ENCODE measurements at places on chromosomes 13 and 19.

DNA sequence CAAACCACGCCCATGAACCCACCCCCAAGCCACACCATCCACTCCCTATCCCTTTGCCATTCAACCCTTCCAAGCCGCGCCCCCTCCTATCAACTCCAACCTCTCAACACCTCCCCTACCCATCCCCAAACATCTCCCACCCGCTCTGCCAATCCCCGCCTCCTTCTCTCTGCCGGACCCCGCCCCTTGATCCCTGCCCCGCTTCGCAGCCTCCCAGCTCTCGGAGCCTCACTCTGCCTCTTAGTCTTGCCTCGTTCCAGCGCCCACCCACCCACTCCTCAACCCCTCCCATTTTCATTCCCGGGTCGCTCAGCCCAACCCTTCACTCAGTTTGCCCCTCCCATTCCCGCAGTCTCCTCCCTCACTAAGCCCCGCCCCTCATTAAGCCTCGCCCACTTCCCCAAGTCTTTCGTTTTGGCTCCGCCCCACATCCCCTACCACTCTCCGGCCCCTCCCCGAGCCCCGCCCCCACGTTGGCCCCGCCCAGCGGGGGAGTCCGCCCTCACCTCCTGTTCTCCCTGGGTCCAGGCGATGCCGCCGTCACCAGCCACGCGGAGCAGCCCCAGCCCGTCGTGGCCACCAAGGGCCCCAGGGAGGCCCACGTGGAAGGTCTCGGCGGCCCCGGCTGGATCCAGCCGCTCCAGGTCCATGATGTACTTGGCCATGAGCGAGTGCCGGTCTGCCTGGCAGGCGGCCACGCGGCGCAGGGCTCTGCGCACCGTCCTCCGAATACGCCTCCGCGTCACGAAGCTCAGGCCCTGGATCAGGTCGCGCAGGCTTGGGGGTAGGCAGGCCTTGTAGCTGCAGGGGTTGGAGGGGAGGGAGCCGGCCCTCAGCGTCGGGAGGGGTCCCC is 5.7 kb downstream of the JAK3 start:
- no peak for DNase-seq

GRCh38 chr13:73286177-73286576 is 227.4 kb downstream of the KLF5 start:
- DNase-seq = no peak

DNA sequence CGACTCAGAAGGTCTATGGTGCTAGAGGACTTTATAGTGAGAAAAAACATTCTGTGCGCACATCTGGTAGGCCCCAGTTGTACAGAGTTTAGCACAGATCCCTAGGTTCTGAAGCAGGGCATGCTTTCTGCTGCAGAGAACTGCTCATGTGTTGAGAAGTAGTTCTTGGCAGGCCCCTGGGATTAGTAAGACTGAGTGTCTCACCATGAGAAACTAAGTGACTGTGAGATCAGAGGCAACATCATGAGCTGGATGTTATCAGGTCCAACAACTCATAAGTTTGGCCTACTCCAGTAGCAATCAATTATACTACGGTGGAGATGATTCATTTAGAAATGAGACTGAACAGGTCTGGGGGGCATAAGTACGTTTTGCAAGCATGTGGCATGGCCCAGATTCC is 507.4 kb upstream of the KLF12 start:
- no peak for DNase-seq

GRCh38 chr13:113157206-113157928 is 1.1 kb upstream of the PROZ start:
- DNase-seq = no peak

GRCh38 chr13:51000571-51001260 is 91.1 kb downstream of the RNASEH2B start:
- DNase-seq = no peak

DNA sequence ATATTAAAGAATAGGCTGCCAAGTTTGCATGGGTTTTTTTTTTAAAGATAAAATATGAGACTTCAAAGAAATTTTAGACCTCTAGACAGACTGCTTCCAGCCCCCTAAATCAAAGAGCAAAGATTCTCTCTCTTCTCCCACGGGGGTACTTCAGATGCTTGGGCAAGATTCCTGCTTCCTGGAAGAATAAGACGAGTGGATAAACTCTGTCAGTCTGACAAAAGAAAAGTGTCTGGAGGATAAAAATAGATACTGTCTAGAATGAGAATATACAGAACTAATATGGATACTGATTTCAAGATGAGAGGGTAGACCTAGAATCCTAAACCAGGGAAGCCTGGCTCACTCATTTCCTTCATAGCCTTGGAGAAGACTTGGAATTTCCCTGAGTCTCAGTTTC is 435.1 kb downstream of the FOXO1 start:
- DNase-seq = no peak

DNA sequence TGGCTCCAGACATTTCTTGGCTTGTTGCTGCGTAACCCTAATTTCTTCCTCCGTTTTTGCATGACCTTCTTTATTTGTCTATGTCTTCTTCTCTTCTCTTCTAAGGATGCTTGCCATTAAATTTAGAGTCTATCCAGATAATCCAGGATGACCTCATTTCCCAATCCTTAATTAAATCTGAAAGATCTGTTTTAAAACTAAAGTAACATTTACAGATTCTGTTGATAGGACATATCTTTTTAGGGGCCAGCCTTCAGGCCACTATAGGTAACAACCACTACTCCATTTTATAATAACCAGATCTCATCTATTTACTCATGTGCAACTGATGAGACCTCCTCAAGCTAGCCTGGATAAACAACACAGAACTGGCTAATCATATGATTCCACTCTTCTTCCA is 490.5 kb upstream of the SLC10A2 start:
- no peak for DNase-seq

GRCh38 chr13:84834201-84834600 is 951.9 kb upstream of the SLITRK1 start:
- no peak for DNase-seq

- no peak for DNase-seq
These were observed 2.8 kb upstream of the SLC7A1 start for GRCh38 chr13:29598321-29598720.

GRCh38 chr13:30125422-30126073 is 181.8 kb downstream of the KATNAL1 start:
- no peak for DNase-seq

- DNase-seq = no peak
These were observed 500.1 kb upstream of the HTR2A start for GRCh38 chr13:47396915-47397314.

- no peak for DNase-seq
These were observed 36.2 kb downstream of the C13orf46 start for GRCh38 chr13:113937527-113938180.

GRCh38 chr13:44331912-44332851 is 41.4 kb upstream of the SERP2 start:
- no peak for DNase-seq

- DNase-seq = no peak
These were observed 173.3 kb downstream of the COL4A1 start for GRCh38 chr13:110133425-110134235.

- no peak for DNase-seq
These were observed 8.3 kb downstream of the RYR1 start for GRCh38 chr19:38441657-38442348.

GRCh38 chr13:48885027-48885395 is 90.7 kb upstream of the FNDC3A start:
- no peak for DNase-seq

DNA sequence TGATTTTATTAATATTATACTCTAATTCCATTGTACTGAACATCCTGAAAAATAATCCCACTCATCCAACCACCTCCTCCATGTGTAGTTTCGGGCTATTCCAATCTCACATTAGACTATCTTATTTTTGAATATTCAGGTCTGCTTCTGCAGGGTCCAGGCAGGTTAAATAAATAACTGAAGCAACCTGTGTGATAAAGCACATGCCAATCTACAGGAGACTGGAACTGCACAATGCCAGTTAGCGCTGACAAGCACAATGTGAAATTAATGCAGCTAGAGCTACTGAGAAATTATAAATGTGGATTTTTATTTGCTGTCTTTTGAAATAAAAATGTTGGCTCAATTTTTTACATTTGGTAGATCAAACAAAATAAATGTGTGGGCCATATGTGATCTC is 540.1 kb upstream of the ATXN8OS start:
- no peak for DNase-seq

DNA sequence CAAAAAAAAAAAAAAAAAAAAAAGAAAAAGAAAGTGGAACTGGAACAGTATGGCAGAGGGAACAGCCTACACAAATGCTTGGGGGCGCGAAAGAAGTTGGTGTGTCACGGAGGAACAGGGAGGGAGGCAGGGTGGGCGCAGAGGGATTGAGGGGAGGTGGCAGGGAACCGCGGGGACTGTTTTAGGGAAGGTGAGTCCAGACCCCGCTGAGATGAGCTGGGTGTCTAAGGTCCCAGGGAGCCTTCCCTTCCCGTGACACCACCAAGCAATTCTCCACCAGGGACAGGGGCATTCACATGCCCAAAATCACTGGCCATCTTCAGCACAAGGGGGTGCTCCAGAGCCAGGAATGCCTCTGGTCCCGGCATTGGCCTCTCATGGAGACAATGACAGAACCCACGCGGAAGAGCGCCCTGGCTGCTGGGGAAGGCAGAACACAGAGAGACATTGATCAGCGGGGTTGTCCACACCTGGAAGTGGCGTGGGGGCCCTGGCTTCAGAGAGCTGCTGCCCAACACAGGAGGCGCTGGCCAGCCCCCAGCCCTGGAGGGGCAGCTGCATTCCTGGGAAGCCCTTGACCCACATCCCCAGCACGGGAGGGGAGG is 6.9 kb downstream of the PEAK3 start:
- no peak for DNase-seq

DNA sequence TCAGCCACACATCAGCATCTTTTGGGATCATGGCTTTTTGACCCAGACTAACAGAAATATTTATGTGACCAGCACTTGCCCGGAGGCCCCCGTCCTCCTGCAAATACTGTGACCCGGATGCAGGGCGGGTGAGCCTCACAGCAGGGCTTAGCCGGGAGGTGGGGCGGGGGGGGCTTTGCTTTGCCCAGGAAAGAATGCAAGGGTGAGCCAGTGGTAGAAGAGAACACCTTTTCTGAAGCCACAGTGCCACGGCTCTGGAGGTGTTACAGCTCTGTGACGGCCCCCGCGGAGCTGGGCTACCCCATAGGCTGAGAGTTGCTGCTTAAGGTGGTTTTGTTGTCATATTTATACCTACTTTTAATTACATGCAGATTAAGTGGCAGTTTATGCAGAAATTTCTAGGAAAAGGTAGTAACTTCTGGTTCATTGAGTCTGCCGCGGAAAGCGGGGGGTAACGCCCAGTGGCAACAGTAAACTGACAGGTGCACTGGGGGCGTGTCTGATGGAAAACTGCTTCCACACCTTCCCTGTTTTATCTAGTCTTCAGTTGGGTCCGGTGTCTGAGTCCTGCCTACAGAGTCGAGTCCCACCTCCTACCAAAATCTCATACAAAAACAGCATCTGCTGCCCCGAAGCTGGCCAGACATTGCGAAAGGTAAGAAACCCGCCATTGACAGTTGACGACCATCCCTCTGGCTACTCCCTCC is 187.9 kb downstream of the TEX29 start:
- DNase-seq = no peak

- DNase-seq = no peak
These were observed at the start of gene CCDC70 for GRCh38 chr13:51861723-51862300. CCDC70 (plus strand) TSS chr13:51861969; CDS start chr13:51865412, 3,443 bp downstream.

DNA sequence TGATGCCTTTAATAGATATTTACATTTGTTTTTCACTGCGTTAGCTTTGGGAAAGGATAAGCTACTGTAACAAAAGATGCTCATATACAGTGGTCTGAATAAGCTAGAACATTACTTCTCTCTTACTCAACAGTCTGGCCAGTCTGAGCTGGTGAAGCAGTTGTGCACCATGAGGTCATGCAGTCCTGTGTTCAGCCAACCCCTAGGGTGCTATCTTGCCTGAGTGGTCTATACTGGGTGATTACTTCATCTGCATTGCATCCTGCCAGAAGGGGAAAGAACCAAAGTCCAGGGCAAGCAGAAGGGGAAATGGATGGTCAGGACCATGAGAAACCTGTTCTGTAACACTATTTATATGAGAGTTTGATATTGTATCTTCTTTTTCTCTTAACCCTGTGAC is 31.5 kb downstream of the ERCC5 start:
- DNase-seq = no peak

DNA sequence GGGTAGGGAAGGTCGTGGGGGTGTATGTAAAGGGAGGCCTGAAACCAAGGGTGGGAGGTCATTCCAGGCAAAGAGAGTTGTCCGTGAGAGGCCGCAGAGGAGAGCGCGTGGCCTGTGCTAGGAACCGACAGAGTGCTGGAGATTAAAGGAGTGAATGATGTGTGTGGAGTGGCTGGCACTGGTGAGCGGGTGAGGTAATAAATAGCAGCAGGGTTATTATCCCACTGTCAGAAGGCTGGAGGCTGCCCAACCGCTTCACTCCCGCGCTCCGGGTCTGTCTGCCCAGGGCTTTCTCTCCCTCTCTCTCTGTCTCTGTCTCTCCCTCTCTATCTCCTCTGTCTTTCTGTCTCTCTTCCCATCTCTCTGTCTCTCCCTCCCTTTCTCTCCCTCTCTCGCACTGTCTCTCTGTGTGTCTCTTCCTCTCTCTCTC is 17.4 kb downstream of the ZNF579 start:
- DNase-seq = no peak

- no peak for DNase-seq
These were observed 406.5 kb downstream of the FOXO1 start for GRCh38 chr13:40259899-40260298.

GRCh38 chr13:77448689-77449088 is 86.8 kb upstream of the SCEL start:
- no peak for DNase-seq

DNA sequence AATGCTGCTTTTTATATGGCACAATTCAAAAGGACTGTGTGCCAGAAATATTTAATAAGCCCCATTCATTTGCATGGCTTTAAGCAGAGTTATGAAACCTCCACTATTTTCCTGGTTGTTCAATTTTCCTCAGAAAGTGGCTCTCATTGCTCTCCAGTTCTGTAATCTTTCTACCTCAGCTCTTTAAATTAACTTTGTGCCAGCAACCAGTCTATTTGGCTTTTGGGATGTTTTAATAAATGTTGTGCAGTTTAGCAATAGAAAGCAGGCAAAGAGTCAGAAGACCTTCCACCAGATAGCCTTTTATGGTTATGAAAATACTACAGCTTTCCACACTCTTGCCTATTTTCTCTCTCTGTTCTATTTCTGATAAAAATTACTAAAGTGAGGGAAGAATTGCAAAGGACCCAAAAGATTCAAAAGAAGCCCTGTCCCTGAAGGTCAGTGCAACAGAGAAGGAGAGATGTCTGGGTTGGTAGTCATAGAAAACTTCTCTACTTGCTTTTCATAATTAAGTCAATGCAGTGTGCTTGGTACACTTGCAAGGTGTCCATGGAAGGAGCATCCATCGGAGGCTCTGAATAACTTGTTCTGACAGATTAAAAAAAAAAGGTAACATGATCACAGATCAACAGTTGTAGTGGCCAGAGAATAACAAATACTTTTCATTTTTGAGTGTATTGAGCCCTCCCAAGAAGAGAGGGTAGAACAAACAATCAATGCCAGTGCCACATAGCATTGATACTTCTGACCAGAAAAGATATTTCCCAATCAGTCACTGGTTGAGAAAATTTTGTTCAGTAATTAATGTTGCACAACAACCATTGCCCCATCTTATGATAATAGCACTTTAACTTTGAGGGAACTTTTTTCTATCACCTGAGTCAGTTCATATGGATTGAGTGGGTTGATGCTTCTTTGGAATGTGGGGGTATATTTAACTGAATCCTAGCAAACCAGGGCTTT is 48.4 kb upstream of the SPRY2 start:
- DNase-seq = no peak

- no peak for DNase-seq
These were observed 109.7 kb upstream of the KLF12 start for GRCh38 chr13:74243637-74244526.

- no peak for DNase-seq
These were observed 156.1 kb downstream of the MTUS2 start for GRCh38 chr13:28976195-28976594.

All from stimulated activated CD8-positive, alpha-beta memory T cell treated with anti-CD3 and anti-CD28 coated beads, Interleukin-15, amount 100 ng/mL, for 4 hours (primary cell).